ENCODE measurements at places on chromosomes 11 and 22.

- DNase-seq, result no peak
These were observed 36.5 kb downstream of the PRDM11 start for GRCh38 chr11:45182902-45183301.

DNA sequence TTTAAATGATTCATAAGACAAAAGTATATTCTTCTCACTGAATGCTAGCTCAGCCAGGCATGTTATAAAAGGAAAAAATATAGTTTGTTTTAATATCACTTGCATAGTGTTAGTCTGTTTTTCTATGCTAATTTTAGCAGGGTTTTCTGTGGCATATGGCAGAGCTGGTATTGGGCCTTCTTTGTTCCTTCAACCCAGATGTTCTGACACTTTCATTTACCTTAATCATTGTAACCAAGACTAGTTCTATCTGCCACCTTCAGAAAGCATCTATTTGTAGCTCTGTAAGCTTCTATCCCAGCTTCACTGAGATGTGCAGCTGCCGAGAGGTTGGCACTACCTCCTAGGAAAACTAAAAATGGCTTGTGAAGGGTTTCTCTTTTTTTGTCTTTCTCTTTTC lies 338.7 kb downstream of the GUCY1A2 start:
- DNase-seq, result no peak

DNA sequence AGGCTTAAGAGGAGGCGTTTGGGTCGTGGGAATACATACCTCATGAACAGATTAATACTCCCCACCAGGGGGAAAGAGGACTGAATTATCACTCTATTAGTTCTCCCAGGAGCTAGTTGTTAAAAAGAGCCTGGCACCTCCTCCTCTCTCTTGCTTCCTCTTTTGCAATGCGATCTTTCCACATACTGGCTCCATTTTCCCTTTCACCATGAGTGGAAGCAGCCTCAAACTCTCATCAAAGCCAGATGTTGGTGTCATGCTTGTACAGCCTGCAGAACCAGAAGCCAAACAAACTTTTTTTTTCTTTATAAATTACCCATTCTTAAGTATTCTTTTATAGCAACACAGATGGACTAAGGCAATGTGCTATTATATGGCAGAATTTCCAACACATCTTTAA lies 258.5 kb downstream of the FAM76B start:
- DNase-seq, result no peak

DNA sequence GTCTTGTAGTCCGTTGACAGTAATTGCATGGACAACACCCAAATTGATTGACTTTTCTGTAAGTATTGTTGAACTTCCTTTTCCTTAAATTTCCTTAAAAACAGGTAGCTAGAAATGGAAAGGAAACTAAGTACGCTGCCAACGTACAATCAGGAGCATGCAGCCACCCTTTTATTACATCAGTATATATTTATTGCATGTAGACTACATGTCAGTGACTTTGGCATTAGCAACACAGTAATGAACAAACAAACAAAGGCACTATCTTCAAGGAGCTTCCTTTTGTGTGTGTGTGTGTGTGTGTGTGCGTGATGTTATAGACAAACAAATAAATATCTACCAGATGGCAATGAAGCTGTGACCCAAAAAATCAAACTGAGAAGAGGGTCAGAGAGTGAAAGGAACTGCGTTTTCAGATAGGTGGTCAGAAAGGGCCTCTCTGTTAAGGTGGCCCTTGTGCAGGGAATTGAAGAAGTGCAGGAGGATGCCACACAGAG lies at the start of gene OR9Q1:
Gene OR9Q1 (plus strand): TSS at position 447 of the 497 bp plus-strand sequence. CDS start 155,564 bp downstream, outside the sequence.
- no peak for DNase-seq

DNA sequence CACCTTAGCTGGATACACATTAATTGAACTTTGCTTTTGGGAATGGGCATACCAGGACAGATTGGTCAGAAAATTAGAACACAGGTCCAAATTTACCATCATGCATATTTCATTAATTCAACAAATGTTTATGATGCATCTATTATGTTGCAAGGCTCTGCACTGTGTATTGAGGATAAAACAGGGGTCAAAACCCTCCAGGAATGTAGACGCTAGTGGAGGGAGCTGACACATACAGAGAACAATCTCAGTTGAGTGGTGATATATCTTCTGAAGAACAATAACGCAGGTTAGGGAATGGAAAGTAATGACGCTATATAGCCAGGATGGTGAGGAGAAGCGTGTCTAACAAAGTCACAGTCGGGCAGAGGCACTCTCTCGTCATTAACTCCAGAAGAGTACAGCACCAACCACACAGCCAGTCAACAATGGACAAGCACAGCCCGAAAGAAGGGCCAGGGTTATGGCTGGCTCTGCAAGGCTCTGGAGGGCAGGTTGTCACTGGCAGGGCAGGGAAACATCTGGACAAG lies 3.8 kb downstream of the FLI1 start:
- no peak for DNase-seq

- no peak for DNase-seq
These were observed 619.0 kb downstream of the SOX6 start for GRCh38 chr11:15737320-15737719.

GRCh38 chr11:3903207-3903896 lies 47.9 kb downstream of the STIM1 start:
- no peak for DNase-seq

DNA sequence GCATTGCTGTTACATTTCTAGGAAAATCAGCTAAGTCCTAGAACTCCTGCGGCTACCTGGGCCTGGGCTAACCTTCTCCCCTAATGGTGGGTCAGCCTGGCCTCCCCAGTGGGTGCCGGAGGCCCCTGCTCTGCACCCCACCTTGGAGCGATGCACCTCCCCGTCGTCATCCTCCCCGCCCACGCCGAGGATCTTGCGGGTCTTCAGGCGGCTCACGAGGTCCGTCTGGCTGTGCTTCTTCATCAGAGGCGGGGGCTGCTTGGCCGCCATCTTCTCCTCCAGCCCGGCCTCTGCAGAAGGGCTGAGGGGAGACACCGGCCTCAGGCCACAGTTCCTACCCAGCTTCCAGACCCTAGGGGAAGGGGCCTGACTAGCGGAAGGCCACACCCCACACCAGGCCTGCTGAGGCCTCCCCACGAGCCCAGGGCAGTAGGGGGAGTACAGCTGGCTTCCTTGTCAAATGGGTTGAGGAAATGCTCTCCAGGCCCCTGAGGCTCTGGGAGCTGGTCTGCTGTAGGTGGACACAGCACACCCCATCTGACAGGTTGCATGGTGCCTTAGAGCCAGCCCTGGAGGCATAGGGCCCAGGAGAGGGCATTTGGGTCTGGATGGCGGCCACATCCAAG lies 12.5 kb downstream of the TP53I11 start:
- no peak for DNase-seq

- no peak for DNase-seq
These were observed 83.2 kb downstream of the ATXN10 start for GRCh38 chr22:45754822-45755221.

DNA sequence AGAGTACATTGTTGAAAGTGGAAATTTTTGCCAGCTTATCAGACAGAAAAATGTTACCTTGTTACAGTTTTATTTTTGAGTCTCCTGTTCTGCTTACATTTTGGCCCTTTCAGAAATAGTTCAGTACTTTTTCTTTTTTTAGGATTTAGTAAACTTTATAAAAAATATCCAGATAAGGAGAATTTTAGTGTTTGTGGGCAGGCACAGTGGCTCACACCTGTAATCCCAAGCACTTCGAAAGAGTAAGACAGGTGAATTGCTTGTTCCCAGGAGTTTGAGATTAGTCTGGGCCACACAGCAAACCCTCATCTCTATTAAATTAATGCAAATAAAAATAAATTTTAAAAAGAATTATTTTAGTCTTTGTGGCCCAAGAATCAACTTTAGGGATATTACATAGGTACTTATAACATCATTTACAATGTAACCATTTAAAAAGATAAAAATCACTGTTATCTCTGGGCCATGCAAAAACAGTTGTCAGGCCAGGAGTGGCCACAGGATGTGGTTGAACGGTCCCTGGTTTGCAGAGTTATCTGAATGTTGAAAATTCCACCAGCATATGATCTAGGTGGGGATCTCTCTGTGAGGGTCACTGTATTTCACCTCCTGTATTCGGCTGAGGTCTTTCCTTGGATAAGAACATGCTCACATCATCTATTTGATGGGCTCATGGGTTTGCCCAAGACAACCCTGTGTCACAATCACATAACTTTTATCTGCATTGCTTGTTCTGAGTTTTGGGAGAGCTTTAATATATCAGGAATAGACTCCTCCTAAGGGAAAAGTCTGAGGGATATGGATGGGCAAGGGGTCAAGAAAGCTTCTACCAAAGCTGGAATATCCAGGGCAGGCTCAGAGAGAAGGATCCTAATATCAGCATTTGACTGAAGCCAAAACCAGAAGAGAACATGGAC lies 91.5 kb downstream of the GGTLC2 start:
- no peak for DNase-seq

DNA sequence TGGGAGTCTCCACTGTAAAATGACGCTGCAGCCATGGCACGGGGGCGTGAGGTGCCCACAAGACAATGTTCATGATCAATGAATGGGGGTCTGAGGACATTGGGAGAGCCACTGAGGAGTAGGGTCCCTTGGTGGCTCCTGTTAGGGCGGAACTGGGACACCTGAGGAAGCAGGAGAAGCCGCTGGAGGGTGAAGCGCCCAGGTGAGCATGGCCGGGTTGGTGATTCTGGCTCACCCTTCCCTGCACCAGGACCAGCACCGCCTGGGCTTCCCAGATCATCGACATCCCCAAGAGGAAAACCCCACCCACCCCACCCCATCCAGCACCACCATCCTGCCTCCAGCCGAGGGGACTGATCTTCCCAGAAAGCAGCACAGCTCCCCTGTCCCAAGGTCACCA lies 30.6 kb downstream of the SHANK2 start:
- no peak for DNase-seq

GRCh38 chr11:110323786-110324185 lies 27.4 kb upstream of the RDX start:
- DNase-seq, result no peak

- no peak for DNase-seq
These were observed 41.6 kb downstream of the CHRDL2 start for GRCh38 chr11:74689666-74690065.

GRCh38 chr11:36509201-36509639 lies 852 bp downstream of the TRAF6 start:
- no peak for DNase-seq

- no peak for DNase-seq
These were observed 104.0 kb downstream of the APOL5 start for GRCh38 chr22:35821654-35822053.

- no peak for DNase-seq
These were observed 161.1 kb upstream of the CCDC179 start for GRCh38 chr11:23021287-23021863.

GRCh38 chr11:3641191-3641590 lies 601 bp downstream of the ART5 start:
- DNase-seq, result no peak

- DNase-seq, result no peak
These were observed 2.6 kb upstream of the C11orf91 start for GRCh38 chr11:33703234-33703633.

GRCh38 chr22:50040717-50041116 lies 17.4 kb downstream of the TTLL8 start:
- no peak for DNase-seq

- no peak for DNase-seq
These were observed 96.1 kb downstream of the LRRC32 start for GRCh38 chr11:76574406-76574805.

DNA sequence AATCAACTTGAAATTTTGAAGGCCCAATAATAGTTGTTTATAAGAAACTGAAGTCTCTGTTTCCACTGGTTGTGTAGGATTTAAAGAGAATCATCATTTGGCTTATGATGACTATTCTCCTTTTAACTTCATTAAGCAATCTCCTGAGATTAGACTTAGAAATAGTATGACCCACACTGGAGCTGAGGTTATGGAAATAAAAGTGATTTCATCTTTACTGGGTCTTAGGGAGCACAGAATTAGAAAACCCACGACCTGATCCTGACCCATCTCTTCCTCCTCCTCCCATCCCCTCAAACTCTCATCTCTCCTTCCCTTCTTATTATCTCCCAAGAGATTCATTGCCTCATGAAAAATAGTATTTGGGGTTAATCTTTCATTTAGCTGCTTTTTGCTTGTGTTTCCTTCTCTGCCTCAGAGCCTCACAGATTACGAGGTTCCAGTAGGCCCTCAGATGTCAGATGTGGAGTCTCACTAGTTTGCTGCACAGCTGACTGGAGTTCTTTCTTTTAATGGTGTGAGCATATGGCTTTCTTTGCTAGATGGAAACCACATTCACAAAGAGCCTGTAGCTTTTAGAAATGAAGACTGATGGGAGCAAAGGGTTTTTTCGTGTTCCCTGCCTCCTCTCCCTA lies 85.0 kb downstream of the ALX4 start:
- DNase-seq, result no peak

GRCh38 chr11:21285104-21285503 lies 615.7 kb downstream of the NELL1 start:
- no peak for DNase-seq

GRCh38 chr11:114233755-114234154 lies 62.4 kb upstream of the NNMT start:
- no peak for DNase-seq

DNA sequence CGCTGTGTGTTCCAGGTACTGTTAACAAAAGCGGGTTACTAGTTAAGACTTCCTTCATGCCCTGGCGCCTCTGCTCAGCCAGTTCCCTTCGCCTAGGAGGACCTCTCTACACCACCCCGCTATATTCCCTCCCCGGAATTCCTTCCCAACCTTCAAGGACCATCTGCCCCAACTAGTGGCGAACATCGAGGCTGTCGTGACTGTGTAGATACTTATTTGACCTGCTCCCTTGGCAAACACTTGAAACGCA lies 450 bp upstream of the BCL2L13 start:
- no peak for DNase-seq

DNA sequence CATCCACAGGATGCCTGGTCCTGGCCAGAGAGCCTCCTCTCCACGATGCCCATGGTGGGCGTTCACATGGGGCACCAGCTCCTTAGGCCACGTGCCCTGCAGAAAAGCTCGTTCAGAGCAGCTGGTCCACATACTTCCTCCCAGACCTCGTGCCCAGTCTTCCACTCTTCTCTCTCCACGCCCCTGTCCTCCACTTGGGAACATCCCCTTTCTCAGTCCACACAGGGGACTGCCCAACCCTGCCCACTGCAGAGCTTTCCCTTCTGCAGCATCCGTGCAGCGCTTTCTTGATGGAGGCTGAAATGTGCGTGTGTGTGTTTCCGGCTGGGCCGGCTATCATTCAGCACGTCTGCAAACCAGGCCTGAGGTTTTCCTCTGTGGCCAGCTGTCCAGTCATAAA lies 11.3 kb downstream of the TPCN2 start:
- no peak for DNase-seq

DNA sequence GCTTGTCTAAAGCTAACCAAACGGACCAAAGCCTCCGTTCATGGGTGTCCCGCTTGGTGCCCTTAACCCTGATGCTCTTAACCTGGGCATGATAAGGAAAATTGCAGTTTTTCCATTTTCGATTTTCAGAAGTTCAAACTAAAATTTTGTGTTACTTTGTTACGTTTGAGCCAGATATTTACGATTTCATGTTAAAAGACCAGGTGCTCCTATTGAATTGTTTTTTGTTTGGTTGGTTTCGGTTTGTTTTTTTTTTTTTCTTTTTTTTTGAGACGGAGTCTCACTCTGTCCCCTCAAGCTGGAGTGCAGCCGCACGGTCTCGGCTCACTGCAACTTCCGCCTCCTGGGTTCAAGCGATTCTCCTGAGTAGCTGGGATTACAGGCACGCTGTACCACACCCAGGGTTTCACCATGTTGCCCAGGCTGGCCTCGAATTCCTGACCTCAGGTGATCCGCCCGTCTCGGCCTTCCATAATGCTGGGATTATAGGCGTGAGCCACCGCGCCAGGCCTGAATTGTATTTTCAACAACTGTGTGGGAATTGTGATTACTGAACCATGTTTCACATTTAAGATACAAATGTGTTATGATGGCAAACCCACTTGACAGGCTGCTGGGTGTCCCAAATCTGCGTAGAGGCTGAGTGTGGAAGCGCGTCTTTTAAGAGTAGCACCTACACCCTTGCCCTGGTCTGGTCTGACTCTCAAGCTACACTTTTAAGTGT lies 864 bp upstream of the USP28 start:
- no peak for DNase-seq

Data from GM06990 (cell line).